ENCODE measurements at places on chromosomes 3 and 15. TPM values are rescaled to one million over a fixed set of nuclear protein-coding genes. Genes with fewer than 3 reads are reported as not detected.

- no peak for DNase-seq
Measured at GRCh38 chr15:88223084-88223483, 33.5 kb downstream of the NTRK3 start.

DNA sequence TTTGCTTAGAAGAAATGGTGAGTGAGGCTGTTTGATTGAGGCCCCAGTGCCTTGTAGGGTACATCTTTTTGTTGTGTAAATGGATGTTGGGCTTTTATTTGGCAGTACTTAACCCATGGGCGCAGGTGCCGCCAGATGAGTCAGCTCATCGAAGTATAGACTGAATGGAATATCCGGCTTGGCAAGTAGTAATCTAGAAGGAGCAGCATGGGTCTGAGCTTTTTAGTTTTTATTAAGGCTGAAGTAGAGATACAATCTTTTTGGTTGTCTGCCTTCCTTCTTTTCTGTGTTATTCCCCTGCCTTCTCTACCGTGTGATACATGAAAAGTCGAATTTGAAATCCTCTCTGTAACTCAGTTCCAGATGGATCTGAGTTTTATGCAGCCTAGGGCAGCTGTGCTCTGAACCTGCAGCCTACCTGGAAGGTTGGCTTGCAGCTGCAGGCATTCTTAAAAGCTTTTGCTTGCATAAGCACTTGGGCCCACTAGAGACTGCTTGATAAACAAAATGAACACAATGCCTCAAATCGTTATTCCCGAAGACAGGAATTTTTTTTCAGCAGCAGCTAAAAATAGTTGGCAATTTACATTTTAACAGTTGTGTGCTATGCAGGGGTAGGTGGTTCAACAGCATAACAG is 177.5 kb upstream of the CGNL1 start:
- DNase-seq: no peak

DNA sequence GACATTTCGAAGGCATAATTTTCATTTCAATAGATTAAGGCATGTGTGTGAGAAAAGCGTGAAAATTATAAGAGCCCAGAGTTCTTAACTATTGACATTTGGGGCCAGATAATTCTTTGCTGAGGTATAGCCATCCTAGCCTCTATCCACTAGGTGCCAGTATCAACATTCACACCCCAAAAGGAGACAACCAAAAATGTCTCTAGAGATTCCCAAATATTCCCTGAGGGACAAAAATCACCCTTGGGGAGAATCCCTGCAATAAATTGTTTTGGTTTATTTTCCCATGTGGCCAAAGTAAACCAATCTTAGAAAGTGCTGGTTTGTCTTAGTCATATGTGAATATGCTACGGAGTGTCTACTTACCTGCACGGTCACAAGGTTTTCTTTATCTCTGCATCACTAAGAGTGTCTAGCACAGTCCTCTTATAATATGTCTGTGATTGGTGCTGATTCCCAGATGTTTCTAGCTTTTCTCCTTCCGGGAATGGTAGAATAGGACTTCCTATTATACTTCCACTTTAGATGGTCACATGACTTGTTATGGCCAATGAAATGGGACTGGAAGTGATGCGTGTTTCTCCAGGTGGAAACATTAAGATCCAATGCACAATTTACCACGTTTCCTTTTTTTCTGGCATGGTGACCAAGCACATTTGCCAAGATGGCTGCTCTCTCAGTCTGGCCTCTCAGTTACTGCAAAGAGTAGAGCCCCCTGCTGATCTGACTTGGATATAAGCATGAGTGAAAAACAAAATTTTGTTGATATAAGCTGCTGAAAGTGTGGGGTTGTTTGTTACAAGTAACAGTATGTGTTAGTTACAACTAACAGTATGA is 8.0 kb upstream of the KBTBD8 start:
- no peak for DNase-seq

GRCh38 chr15:42499858-42500609 is 4.6 kb downstream of the SNAP23 start:
- DNase-seq: no peak

DNA sequence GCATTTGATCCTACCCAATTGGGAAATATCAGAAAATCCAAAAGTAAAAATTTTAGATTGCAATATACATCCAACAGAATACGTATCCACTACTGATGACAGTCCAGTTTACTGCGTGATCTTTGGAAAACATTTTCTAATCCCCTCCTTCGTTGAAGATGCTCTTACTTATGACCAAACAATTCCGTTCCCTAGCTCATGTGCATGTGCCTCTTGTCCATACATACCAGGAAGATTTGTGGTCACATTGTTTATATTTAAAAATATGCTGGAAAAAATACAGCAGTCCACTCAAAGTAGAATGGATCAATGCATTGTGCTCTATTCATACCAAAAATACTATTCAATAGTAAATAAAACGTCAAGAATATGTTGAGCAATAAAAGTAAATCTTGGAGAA is 135.3 kb downstream of the CHL1 start:
- no peak for DNase-seq

DNA sequence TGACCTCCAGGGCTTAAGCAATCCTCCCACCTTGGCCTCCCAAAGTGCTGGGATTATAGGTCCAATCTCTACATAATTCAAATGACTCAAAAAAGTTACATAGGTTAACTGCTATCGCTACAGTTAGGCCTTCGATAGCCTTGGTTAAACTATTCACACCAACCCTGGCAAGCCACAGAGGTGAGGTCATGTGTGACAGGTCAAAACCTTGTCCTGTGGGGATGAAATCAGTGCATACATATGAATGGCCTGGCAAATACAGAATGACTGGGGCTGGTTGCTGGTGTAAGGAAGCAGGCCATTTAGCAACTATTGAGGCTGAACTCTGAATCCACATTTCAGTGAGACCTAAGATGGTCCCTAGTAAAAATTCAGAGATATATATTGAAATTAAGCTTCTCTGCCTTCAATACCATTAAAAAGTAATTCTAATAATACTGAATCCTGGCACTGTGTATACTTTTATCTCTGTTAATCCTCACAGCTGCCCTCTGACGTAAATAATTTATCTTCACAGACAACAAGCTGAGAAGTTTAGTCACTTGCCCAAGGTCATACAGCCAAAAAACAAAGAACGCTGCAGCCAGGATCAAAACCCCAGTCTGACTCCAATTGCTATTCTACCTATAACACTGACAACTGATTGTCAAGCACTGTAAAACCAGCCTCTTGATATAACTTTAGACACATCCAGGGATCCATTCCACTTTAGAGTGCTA is 35.3 kb downstream of the MKRN2 start:
- DNase-seq: no peak

DNA sequence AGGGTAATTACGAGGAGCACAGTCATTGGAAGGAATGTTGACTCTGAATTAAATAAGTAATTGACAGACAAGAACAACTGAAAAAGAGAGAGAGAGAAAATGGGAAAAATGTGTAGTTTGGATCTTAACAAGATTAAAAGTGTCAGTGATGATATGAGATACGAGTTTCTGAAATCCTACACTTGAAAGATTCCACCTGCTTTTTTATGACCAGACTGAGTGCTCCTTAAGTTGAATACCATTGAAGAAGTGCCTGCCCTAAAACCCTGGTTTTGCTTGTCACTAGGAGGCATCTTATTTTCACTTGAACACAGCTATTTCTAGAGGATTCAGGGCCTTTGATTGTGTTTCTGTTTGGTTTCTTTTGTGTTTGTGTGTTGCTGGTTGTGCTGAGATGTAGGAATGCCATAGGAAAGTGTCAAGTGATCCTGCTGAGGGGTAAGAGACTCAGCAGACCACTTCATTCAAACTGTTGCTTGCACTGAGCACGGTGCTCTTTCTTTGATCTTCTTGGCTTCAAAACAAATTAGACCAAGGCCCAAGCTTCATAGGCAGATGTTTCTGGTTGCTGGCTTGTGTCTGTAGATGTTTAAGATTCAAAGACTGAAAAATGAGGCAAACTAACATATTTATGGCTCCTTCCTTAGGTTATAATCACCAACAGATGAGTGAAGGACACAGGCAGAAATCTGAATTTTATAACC is 17.2 kb upstream of the ABHD10 start:
- no peak for DNase-seq

DNA sequence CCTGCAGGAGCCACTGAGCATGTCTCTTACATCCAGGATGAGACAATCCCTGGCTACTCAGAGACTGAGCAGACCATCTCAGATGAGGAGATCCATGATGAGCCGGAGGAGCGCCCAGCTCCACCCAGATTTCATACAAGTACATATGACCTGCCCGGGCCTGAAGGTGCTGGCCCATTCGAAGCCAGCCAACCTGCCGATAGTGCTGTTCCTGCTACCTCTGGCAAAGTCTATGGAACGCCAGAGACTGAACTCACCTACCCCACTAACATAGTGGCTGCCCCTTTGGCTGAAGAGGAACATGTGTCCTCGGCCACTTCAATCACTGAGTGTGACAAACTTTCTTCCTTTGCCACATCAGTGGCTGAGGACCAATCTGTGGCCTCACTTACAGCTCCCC is 6.2 kb downstream of the MAP1A start:
- no peak for DNase-seq

- no peak for DNase-seq
Measured at GRCh38 chr15:94225616-94226015, 5.7 kb upstream of the MCTP2 start.

GRCh38 chr3:43964640-43965039 is 273.9 kb downstream of the ABHD5 start:
- no peak for DNase-seq

- DNase-seq: no peak
Measured at GRCh38 chr3:76203578-76203977, 418.2 kb upstream of the ZNF717 start.

- DNase-seq: no peak
Measured at GRCh38 chr3:101809178-101810021, 30.4 kb downstream of the NXPE3 start.

GRCh38 chr3:105747696-105748095 is 121.1 kb downstream of the CBLB start:
- DNase-seq: no peak

DNA sequence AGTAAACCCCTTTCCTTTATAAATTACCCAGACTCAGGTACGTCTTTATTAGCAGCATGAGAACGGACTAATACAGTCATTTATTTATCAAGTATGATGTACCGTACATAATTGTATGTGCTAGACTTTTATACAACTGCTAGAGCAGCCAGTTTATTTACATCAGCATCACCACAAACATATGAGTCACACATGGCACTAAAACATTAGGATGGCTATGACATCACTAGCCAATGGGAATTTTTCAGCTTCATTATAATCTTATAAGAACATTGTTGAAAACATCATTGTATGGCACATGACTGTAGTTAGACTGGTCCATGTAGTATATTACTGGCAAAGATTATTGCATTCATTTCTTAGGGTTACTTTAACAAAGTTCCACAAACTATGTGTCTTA is 121.7 kb downstream of the ZMAT3 start:
- DNase-seq: no peak

- DNase-seq: no peak
Measured at GRCh38 chr3:156630081-156630772, 44.2 kb upstream of the TIPARP start.

GRCh38 chr3:155325263-155325835 is 31.9 kb upstream of the STRIT1 start:
- no peak for DNase-seq

- no peak for DNase-seq
Measured at GRCh38 chr15:82890338-82890994, 62.1 kb downstream of the HOMER2 start.

DNA sequence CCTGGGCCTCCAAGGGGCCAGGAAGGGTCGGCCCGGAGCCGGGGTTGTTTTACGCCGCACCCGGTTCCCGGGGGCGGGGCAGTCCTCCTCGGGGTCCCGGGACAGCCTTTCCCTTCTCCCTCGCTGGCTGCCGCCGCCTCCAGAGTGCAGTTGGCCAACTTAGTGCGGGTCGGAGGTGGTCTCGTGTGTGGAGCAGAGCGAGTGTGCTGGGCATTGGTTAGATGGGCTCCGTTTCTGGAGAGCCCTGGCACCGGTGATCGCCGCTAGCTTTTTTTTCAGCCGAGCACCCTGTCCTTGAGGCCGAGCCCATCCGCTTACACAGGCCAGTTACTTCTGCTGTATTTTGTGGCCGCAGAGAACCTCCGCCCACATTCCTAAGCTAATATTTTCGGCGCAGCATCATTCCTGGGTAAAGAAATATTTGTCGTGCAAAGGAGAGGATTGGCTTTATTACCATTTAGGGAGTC is 585 bp downstream of the KIF23 start:
- DNase-seq: no peak

- no peak for DNase-seq
Measured at GRCh38 chr3:17176757-17177156, 292.0 kb downstream of the PLCL2 start.

- DNase-seq: peak; percentile 31
Measured at GRCh38 chr3:147572970-147573340, 163.8 kb downstream of the ZIC1 start.

Gene TTLL13
- total RNA-seq: not detected

Gene ZNF609
- 11.0 TPM for total RNA-seq

Gene ADCY5
- 2.7 TPM for total RNA-seq

Gene AMIGO3
- 0.07 TPM for total RNA-seq

Gene GP5
- total RNA-seq: not detected

Gene COL8A1
- total RNA-seq: 60.5 TPM

Gene CLDN16
- total RNA-seq: 29.7 TPM

Gene PTPRG
- 13.5 TPM for total RNA-seq

Gene FANCD2OS
- total RNA-seq: not detected

Gene PARP15
- not detected for total RNA-seq
